ENCODE measurements at places on chromosomes 6 and 20.

DNA sequence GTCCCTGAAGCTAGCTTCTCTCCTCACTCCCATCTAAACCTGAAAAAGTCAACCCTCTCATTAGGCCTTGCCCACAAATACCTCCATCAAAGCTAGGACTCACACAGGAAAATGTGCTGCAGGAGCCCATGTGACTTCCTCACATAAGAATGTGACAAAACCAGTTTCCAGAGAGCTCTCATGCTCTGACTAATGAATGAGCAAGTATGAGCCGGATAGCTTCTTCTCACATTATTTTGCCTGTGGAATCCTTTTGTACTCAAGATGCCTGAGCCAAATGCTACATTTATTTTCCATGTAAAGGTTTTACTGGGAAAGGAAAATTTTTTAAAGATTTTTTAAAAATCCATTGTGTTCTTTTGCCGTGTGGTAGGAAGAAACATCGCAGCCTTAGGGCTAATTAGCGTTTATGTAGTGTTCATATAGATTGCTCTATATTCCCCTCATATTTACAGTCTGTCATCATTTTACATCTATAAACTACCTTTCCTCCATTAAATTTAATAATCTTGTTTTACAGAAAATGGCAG lies 68.6 kb upstream of the CCN6 start:
- peak; percentile 82 for DNase-seq

DNA sequence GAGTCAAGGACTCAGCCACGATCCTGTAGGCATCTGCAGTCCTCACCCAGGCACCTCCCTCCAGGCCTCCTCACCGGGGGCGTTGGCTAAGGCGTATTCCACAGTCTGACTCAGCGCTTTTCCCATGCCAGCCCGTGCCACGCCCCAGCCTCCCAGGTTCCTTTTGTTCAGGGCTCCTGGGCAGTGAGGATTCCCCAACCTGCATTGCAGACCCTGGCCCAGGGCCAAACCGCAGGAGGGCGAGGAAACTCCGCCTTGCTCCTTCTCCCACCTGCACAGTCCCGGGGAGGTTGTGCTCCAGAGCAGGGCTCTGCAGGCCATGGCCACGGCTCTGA lies 202.8 kb upstream of the CST7 start:
- DNase-seq: no peak

DNA sequence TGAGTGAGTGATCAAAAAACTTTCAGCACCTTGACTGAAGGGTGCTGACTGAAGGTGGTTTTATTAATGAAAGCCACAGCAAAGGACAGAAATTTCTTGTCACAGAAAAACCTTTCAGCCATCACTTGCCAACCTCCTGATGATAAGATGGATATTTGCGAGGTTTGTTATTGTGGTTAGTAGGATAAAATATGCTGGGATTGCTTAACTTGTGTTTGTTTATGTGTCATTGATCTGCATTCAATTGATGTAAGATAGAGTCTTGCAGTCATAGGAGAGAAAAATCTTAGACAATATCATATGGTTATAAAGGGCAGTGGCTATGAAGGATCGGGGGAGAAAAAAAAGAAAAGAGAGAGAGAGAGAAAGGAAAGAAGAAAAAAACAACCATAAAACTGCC lies 1.2 kb downstream of the TSBP1 start:
- DNase-seq: no peak

DNA sequence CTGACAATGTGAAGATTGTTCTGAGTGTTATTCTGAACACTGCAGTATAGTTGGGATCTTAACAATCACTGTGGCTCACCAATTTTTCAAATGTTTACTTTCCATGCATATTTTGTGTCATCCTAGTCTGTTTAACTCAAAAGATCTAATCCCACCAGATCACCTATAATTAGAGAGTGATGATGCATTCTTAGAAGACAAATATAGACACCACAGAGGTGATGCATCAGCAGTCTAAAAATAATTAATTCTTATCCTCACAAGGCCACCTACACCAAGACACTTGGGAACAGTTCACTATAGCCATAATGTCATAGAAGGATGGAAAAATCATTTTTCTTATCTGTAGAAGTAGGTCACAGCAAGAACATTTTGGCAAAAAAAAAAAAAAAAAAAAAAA lies 154.8 kb downstream of the UBE3D start:
- DNase-seq: no peak

DNA sequence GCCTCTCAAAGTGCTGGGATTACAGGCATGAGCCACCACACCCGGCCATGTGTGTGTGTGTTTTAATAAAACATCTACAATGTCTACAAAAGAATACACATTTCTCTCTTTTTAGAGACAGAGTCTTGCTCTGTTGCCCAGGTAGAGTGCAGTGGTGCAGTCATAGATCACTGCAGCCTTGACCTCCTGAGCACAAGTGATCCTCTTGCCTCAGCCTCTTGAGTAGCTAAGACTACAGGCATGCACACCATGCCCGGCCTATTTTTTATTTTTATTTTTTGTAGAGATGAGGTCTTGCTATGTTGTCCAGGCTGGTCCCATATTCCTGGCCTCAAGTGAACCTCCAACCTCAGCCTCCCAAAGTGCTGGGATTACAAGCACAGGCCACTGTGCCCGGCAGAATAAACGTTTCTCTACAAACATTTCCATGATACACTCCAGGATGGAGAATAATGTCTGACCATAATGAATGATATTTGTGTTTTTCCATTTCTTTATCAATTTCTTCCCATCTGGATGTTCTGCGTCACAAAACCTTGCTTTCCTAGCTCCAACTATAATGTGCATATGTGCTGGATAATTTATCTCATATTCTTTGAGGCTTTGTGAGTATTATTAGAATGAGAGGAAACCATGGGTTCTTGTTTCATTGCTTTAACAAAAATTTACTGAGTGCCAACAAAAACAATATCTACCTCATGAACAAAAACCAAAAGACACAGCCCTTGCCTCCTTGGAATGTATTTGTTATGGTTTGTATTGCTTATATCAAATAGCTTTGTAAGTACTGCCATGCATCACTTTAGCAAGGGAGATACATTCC lies 28.6 kb upstream of the CCN2 start:
- peak; percentile 86 for DNase-seq

GRCh38 chr6:138468320-138469015 lies 30.8 kb downstream of the NHSL1 start:
- no peak for DNase-seq

- no peak for DNase-seq
These were observed 184.8 kb downstream of the GRIK2 start for GRCh38 chr6:101578306-101578705.

- no peak for DNase-seq
These were observed 43.6 kb upstream of the NKX2-2 start for GRCh38 chr20:21557241-21558020.

DNA sequence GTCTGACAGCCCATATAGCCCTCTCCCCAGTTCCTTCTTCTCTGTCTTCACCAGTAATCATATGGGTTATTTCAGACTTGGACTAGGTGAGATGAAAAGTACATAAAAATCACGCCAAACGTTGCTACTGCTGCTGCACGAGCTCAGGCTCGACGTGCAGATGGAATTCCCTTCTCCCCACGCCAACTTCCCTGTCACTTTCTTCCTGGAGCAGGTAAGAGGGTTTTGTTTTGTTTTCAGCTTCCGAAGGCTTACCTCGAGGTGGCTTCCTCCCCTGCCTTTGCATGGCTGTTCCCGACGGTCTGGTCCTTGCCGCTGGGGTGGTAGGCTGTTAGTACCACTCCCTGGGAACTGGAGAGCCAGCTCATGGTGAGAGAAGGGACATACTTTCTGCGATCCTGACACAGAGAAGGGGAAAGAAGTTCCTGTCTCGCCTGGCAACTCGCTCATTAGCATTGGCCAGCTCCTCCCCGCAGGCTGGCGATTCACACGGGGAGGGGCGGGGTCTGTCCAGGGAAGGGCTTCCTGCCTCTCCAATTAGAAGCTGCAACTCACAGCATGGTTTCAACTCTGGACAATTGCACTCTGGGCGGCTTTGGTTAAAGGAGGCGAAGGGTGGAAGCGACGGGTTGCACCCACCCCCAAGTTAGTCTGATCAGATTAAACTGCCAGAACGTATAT lies at the start of gene ARHGAP18:
Gene ARHGAP18, minus strand, starts transcription at position 409 of the 681 bp plus-strand sequence. Its CDS starts 41 bp downstream, at position 368.
- DNase-seq: peak; percentile 76

DNA sequence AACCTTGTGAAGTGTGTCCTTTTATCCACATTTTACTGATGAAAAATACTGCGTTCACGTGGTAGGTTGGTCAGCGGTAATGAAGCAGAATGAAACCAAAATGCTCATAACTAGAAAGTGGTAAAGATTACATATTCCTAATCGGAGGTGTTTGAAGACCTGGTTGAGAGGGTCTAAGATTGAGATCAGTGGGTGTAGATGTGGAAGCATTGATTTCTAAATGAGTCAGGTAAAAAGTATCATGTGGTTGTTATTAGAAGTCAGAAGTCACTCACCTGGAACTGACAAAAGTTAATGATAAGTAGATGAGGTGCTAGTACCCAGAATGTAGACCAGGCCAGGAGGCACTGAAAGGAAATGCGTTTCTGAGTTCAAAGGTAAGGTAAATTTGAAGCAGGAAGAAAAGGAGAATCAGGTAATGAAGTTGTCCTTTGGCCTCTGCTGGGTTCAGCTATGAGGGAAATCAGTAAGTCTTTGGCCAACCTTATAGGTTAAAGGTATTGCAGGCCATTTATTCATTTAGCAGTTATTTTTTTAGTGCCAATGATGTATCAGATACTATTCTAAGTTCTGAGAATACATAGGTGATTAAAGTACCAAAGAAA lies 31.2 kb downstream of the FAM83B start:
- no peak for DNase-seq

GRCh38 chr20:56362833-56363413 lies 4.1 kb downstream of the FAM210B start:
- no peak for DNase-seq

- DNase-seq: no peak
These were observed 18.1 kb downstream of the SNX3 start for GRCh38 chr6:108242721-108243120.

DNA sequence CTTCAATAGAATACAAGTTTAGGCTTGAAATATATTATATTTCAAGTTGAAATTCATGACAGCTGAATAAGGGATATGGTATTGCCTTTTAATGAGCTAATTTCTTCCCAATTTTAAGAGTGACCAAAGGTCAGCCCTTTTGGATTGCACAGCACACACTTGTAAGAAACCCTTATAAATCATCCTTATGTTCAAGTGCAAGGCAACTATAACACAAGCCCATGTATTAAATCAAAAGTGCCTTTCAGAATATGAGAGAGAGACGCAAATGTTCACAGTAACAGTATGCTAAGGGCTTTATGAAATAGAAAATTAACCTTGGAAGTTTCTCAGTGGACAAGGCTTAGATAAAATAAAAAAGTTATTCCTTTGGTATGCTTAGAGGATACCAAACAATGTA lies 121.7 kb upstream of the PTPRK start:
- no peak for DNase-seq

- DNase-seq: peak; percentile 96
These were observed 167.4 kb downstream of the SASH1 start for GRCh38 chr6:148509800-148510581.

DNA sequence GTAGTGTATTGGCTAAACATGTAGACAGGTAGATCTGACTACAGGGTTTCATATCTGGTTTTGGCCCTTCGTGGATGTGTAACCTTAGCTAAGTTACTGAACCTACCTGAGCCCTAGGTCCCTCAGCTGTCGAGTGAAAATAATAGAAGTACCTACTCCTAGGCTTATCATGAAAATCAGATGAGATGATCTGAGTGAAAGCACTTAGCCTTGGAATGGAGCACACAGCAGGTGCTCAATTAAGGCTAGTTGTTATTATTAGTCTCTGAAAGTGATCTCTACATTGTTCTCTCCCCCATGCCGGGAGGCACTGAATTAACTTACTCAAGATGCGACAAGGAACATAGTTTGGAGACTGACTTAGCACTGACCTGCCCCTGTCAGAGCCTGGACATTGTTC lies 174.7 kb upstream of the ZNF217 start:
- DNase-seq: no peak

DNA sequence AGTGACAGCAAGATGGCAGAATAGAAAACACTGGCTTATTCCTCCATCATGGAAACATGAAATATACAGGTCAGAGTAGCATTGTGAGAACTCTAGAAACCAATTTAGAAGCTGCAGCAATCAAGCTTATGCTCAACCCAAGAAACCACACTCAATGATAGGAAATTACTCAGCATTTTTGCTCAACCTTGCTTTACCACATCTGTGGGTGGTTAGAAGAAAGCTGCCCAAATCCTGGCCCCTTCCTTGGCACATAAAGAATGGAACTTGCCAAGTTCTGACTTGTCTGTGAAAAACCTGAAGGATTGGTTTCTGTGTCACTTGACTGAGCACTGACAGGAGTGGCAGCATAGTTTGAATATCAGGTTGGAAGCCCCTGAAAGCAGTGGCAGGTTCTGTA lies 108.0 kb upstream of the MOCS1 start:
- DNase-seq: no peak

- peak; percentile 93 for DNase-seq
These were observed 1088.2 kb upstream of the CITED2 start for GRCh38 chr6:140462453-140463311.

DNA sequence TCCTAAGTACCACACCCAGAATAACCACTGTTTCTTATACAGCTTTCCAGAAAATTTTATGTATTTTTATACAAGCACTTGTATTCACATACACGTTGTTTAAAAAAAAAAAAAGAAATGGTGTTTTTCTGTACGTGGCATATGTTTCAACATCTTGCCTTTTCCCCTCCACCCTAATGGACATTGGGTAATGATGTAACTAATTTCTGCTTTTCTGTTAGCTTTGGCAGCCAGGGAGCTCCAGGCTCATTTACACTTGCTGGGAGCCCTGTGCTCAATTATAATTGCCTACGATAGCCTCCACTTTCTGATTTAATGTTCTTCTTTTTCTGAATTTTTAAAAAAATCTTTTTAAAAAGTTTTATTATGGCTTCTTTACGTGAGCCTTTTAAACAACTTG lies 352.4 kb downstream of the UTRN start:
- DNase-seq: no peak

DNA sequence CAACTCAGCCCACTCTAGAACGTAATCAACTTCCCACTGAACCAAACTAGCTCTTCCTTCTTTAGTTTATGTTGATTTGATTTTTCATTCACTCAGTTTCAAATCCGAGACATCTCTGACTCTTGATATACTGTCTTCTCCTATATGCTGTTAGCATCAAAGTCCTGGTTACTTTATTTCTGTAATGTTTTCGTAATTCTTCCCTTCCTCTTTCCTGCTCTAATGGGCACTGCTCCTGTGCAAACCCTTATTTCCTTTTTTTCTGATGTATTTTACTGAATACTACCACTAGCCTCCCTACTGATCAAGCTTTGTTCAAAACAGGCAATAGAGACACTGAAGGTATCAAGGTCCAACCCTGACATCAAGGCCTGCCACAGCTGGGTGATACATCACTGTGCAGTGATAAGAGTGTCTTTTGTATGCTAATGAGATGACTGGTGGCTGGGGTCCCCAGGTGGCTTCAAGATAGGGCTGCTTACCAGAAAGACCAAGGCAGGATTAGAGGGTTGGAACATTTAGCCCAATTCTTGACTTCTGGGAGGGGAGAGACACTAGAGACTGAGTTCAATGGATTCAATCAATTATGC lies 95.2 kb downstream of the KIF13A start:
- no peak for DNase-seq

DNA sequence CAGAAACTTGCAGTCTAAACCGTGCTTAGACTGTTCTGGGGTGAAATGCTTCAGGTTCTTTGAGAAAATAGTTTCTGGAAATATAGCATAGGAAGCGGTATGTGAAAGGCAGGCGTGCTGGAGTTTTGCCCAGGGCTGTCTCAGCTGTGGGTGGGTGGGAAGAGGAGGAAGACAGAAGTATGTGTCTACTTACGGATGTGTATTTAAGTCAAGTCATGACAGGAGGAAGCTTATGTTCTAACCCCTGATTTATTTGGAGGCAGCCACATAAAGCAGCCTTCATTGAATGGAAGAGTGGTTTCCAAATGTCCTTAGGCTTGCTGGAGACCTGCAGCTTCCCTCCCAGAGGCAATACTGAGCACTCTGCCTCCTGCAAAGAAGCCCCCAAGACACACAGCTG lies 345.8 kb upstream of the PRND start:
- peak; percentile 0 for DNase-seq

Data from BJ (cell line).